ENCODE measurements at places on chromosomes 7 and 10.

DNA sequence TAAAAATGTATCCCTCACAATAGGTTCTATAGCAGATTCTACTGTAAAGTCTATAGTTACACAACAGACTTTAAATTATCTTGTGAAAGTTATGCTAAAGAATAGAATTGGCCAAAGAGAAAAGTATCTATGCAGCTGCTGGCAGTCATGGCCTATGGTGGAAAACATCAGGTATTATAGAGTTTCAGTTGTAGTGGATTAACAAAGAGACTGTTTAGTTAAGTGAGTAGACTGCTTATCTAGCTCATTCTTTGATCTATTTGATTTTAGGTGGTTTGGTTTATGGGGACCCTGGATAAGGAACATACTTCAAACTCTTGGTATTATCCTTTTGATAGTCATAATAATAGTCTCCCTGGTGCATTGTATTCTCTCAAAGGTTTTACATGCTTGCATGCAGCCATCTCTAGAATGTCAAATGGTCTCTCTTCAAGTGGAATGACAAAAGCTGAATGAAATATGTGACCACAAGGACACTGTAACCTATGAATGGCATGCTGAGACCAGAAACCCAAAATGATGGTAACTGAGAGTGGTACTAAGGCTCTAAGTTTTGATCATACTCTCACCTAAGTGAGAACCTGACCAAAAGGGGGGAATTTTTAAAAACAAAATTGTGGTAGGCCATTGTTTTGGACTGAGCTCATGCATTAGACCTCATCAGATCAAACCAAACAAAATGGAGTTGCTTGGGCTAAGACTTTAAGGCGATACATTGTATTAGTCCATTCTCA lies 54.9 kb upstream of the NAMPT start:
- no peak for DNase-seq

DNA sequence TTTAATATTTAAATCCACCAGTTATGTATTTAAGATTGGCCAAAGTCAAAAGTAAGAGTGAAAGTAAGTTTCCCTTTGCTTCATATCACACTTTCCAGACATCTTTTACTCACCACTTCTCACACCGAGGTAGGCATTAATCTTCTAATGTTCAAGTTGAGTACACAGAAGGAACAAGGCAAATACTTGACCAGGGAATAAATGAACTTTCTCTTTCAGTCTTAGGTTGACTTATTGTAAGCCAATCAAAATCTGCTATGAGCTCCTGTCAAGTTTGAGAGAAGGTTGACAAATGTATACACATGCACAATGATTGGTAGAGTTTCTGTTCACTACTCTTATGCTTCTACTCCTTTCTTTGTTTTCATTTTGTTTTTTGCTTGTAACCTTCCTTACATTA lies 842.5 kb downstream of the REEP3 start:
- DNase-seq = no peak

DNA sequence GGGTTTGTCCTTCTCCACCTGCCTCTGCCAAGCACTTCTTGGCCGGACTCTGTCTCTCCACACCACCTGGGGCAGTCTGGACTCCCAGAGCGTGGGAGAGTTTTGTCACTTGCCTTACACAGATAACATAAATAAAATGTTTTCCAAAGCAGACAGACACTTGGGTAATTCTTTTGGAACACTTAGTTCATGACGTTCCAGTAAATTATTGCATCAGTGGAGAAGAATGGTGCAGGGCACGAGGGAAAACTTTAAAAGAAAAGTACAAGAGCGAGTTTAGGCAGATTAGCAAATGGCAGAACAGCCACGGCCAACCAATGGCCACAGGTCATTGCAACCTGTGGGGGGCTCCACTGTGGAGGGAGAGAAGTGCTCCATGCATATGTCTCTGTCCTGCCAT lies 170.6 kb upstream of the GRB10 start:
- DNase-seq = no peak

DNA sequence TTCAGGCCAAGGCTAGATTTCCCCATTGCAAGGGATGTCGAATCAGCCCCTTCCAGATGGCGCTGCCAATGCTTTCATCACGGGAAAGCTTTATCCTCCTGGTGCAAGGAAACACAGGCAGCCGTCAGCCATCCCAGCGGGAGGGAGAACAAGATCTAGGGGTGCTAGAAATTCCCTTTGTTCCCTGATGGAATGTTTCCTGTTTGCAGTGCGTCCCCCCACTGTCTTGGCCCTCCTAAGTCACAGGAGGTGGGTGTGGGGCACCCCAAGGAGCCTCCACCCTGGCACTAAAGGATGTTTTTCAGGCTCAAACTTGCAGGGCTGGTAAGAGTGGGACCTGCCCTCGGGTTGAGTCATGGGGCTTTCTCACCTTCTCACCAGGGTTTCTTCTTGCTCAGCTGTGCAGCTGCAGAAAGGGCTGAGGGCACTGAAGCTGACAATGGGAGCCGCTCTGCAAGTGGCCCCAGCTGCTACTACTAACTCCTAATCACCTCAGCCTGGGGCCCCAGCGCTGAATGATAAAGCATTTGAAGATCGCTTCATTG lies 103.6 kb downstream of the PRPF18 start:
- DNase-seq = no peak

DNA sequence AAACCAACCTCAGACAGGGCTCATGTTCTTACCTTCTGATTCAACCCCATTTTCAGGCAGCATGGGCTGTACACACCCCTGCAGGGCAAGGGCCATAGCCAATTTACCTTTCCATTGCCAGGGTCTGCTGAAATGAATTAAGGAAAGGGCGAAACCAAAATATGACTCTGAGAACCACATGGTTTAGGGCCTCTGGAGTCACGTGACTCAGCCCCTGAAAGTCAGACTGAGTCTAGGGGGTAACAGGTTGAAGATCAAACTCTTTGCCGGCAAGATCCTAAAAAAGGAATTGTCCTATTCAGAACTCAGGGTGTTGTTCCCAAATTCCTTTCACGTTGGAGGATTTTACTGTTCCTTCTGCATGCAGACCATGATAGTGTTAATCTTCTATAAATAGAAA lies 118.9 kb downstream of the RAB11FIP2 start:
- DNase-seq = no peak

- DNase-seq = no peak
These were observed 117.0 kb upstream of the MBL2 start for GRCh38 chr10:52889611-52890010.

DNA sequence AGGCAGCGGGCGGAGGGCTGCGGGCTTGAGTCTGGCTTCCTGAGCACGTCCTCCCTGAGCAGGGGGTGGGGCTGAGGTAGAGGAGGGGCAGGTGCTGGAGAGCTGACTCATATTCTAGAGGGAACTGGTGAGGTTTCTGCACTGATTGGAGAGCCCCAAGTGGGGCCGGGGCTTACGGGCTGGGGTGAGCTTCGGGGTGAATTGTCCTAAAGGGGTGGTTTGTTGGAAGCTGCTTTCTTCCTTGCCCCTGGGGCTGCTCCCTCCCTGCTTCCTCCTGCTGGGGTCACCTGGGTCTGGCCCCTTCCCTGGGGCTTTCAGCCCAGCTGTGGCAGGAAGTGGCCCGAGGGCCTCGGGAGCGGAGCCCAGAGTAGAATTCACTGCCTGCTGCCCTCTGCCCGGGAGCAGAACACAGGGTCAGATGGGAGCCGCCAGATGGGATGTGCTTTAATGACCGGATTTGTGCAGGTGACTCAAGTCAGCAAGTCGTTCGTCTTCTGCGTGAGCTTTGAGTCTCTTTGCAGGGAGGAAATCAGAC lies 48.6 kb downstream of the FAM20C start:
- no peak for DNase-seq

DNA sequence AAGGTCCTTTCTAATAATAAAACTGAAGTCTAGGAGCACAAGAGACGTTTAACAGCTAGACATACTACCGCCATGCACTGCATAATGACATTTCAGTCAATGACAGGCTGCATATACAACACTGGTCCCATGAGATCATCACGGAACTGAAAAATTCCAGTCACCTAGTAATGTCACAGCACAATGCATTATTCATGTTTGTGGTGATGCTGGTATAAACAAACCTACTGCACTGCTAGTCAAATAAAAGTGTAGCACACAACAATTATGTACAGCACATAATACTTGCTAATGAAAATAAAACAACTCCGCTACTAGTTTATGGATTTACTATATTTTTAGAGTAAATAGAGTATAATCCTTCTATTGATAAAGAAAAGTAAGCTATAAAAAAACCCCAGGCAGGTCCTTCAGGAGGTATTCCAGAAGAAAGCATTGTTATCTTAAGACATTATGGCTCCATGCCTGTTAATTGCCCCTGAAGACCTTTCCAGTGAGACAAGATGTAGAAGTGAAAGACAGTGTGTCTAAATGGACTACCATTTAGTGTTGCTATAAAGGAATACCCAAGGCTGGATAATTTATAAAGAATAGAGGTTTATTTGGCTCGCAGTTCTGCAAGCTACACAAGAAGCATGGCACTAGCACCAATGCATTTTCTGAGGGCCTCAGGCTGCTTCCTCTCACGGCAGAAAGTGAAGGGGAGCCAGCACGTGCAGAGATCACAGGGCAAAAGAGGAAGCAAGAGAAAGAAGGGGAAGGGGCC lies 47.1 kb downstream of the HIBADH start:
- DNase-seq = no peak

- no peak for DNase-seq
These were observed 808.1 kb downstream of the XPNPEP1 start for GRCh38 chr10:109115179-109115578.

GRCh38 chr10:19417740-19418139 lies 369.1 kb downstream of the MALRD1 start:
- no peak for DNase-seq

GRCh38 chr10:1247598-1248261 lies 191.5 kb downstream of the WDR37 start:
- no peak for DNase-seq

GRCh38 chr7:155745737-155746136 lies 66.5 kb downstream of the SHH start:
- no peak for DNase-seq

- no peak for DNase-seq
These were observed 117.5 kb downstream of the TCF7L2 start for GRCh38 chr10:113067501-113067900.

GRCh38 chr7:130444751-130445407 lies 4.1 kb upstream of the CEP41 start:
- no peak for DNase-seq

DNA sequence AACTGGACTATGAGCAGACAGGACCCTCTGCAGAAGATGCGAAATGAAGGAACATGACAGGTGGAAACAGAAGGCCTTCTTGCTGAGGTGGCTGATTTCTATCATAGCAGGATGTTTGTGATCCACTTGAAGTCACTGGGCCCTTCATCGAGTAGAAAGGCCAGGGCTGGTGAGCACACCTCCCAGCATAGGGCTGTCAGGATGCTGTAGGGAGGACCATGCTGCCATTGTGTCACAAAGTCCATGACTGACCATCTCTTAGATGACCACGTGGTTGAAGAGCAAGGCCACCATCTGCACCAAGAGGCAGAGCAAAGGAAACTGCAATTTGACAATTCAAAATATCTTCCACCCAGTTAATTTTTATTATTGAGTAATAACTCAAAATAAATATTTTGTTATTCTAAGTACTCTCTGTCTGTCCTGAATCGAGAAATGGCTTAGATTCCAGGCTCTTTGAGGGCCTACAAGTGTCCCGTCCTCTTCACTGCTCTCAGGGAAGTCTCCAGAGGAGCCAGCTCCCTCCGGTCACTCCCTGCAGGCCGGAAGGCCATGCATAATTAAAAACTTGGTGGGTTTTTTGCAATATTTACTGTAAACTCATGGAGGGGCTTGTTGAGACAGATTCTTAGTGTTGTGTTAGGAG lies 249.3 kb upstream of the ZMIZ1 start:
- no peak for DNase-seq

DNA sequence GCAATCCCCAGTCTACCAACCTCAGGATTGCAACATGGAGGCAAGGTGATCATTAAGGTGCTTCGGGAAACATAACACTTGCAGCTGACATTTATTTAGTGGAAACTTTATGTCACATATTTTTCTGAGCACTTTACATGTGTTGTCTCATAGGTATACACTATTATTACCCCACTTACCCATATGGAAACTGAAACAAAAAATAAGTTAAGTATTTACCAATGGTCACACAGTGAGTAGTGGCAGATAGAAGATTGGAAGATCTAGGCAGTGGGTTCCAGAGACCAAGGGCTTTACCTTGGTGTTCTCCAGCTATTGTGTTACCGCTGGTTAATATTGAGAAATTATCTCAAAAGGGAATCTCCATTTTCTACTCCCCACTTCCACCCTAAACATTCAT lies 1279.1 kb upstream of the SORCS1 start:
- no peak for DNase-seq

- DNase-seq = peak; percentile 60
These were observed 322.4 kb downstream of the HGF start for GRCh38 chr7:81447351-81447952.

GRCh38 chr7:94834359-94834758 lies 73.0 kb upstream of the PPP1R9A start:
- DNase-seq = no peak

DNA sequence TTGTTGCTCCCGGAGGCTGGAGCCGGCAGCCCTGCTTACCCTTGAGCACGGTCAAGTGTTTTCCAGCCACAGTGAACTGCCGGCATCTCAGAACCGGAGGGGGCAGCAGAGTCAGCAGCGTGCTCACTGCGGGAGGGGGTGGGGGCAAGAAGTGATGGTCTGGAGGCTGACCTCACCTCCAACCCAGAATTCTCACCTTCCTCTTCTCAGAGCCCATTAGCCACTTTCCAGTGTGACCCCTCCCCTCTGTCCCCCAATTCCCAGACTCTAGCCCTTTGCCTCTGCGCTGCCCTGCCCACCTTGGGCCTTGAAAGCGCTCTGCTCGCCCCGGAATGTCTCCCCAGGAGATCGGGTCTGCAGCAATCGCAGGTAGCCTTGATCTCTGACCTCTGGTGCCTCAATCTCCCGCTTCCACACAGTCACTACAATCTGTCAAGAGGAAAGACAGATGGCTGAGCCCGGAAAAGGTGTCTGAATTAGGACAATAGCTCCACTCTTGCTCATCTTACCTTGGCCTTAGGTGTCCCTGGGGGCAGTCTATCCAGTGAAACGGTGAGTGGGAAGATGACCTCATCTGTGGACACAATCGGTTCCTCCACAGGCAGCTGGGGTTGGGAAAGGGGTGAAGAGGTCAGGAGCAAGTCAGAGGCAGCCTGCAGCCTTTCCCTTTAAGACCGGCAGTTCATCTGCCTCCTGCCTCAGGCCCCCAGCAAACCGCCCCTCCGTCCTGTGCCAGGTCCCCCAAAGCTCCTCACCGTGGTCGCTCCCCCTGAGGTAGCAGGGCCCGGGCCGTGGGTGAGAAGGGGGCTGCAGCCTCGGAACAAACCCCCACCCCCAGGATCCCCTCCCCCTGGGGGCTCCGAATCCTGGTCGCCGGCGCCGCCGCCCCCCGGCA lies 942 bp downstream of the TRAPPC14 start:
- DNase-seq = peak; percentile 60

GRCh38 chr7:26813432-26813831 lies 51.0 kb downstream of the SKAP2 start:
- DNase-seq = peak; percentile 2

GRCh38 chr7:128829391-128830166 lies 627 bp upstream of the FLNC start:
- peak; percentile 47 for DNase-seq

- DNase-seq = no peak
These were observed 1.3 kb downstream of the FASTK start for GRCh38 chr7:151079199-151079910.

All from GM03348 (cell line).